ENCODE measurements at places on chromosomes 1 and 21.

- DNase-seq: no peak
These were observed 36.8 kb upstream of the PKN2 start for GRCh38 chr1:88647249-88647645.

DNA sequence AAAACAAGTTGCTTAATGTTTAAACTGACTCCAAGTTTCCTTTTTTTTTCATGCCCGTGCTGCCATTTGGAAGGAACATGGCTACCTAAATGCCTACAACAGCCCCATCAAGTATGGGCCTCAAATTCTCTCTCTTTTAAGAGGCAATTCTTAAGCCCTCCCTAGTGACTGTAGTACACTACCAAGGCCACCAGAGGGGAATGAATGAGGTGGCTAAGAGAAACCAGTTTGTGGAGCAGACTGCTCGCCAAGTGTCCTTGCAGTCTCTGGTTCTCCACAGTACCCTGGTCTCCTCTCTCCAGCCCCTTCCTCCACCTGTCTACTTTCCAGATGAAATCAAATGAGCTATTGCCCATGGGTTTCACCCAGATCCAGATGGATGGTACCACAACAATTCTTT, 1809.6 kb downstream of the BRINP3 start:
- no peak for DNase-seq

DNA sequence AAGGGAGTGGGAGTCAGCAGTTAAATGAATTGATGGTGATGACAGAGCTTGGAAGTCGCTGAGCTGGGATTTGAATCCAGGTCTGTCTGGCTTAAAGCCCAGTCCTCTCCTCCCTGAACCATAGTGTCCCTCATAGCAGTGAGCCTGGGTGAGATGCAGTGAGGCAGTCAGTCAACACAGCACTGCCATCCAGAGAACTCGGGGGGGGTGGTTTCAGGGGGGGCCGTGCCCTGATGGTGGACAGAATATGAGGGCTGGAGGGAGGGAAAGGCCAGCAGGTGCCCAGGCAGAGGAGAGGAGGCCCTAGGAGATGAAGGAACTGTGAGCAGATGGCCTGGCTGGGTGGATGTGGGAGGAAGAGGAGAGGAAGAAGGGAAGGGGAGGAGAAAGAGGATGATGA, 405.6 kb downstream of the PTPRU start:
- no peak for DNase-seq

- DNase-seq: peak; percentile 4
These were observed 12.4 kb downstream of the EPB41 start for GRCh38 chr1:28926629-28927265.

GRCh38 chr21:33847588-33848248, 67.9 kb downstream of the ATP5PO start:
- no peak for DNase-seq

DNA sequence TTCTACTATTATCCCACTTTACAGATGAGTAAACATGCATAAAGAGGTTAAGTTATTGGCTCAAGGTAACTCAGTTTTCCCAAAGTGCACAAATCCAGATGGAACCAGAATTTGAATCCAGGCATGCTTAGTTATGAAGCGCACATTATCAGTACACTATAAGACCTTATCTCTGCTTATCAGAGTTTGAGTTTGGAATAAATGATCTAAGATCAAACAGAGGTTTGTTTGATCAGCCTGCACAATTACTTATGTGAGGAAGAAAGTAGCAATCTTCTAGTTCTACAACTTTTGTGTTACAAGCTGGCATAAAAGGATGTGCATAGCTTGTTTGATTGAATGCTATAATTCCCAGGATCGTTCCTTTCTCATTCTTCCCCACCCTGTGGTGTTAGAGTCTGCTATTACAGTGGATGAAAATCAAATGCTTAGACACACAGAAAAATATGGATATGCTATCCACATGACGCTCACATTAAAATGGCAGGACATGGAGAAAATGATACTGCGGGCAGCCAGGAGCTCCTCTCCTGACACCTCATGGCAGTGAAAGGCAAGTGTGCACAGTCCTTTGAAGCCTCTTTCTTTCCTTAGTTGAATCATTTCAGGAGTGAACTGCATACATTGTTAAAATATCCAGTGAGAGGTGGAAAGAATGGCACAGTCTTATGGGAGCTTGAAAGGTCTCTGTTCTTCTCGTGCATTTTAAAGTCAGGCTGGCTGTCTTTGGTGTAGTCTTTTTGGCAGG, 23.9 kb upstream of the PBX1 start:
- DNase-seq: no peak

GRCh38 chr1:220182111-220182510, 88.2 kb downstream of the IARS2 start:
- DNase-seq: no peak

- peak; percentile 24 for DNase-seq
These were observed 615 bp upstream of the MRPS15 start for GRCh38 chr1:36464605-36465393.

GRCh38 chr1:210415846-210416448, 87.2 kb downstream of the HHAT start:
- no peak for DNase-seq

- no peak for DNase-seq
These were observed 68.6 kb upstream of the PALMD start for GRCh38 chr1:99577313-99577712.

GRCh38 chr1:70738624-70739023, 309.0 kb downstream of the PTGER3 start:
- no peak for DNase-seq

- DNase-seq: no peak
These were observed 85.7 kb downstream of the HMGB4 start for GRCh38 chr1:33949570-33949969.

- no peak for DNase-seq
These were observed 154.6 kb downstream of the C1orf94 start for GRCh38 chr1:34331020-34331926.

- peak; percentile 37 for DNase-seq
These were observed 99.2 kb downstream of the LHX8 start for GRCh38 chr1:75233302-75233929.

- no peak for DNase-seq
These were observed 78.2 kb upstream of the TARDBP start for GRCh38 chr1:10934150-10934818.

DNA sequence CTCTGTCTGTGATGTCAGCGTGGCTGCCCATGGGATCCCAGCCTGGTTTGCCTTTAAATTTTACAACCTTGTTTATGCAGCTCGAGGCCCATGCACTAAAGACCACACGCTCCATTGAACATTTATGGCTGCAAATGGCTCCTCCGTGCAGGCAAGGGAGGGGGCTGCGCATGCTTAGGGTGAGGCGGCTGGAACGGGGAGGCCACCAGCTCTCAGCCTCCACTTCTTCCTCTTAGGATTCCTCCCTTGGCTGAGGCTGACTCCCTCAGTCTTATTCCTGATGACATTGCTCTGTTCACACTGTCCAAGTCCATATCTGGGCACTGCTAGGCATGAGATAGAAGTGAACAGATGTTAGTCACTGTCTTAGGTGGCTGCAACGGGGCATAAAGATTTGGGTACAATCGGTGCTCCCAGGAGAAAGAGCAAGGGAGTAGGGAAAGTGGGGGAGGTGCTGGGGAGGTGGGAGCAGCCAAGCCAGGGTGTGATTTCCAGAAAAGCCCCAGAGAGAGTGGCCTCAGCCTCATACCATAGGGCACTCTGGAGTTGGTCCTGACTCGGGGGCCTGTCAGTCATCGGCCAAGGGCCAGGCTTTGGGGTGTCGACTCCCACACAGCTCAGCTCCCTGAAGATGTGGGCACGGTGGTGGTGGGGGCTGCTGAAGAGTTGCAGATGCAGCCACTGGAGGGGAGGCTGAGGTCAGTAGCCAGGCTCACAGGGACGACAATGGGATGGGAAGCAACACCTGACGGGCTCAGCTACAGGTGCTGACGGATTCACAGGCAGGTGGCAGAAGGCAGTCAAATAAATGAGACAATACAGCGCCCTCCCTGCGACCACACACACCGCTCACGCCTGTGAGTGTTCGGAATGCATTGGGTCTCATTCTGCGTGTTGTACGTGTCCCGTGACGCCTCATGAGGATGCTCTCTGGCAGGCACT, 37.3 kb upstream of the ACTL8 start:
- no peak for DNase-seq

DNA sequence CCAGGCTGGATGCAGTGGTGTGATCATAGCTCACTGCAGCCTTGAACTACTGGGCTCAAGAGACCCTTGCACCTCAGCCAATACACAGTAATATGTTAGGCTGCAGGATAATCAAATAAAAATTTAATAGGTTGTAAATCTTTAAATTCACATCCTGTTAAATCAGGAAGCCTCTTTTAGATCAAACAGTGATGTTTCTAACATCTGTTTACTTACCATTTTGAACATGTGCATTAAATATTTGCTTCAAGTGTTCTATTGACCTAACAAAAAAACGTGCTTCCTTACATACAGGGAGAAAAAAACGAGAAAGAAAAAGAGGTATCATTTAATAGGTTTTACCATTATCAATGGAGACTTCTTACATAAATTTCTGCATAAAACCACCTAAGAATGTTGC, 70.6 kb downstream of the IARS2 start:
- DNase-seq: no peak

- peak; percentile 77 for DNase-seq
These were observed 178.1 kb upstream of the RUNX1 start for GRCh38 chr21:35226968-35227744.
